ENCODE measurements at places on chromosomes 4 and X.

- no peak overlapping the region for H3K4me3 ChIP-seq
- no peaks in the 10 kb centered on the region for H3K27me3 ChIP-seq
- DNase-seq = no peak
- no peak overlapping the region for H3K27ac ChIP-seq
- no peaks in the 10 kb centered on the region for H3K4me1 ChIP-seq
- H3K36me3 ChIP-seq = no peaks in the 10 kb centered on the region
Measured at GRCh38 chrX:70043685-70044084, 6.1 kb downstream of the AWAT2 start.

DNA sequence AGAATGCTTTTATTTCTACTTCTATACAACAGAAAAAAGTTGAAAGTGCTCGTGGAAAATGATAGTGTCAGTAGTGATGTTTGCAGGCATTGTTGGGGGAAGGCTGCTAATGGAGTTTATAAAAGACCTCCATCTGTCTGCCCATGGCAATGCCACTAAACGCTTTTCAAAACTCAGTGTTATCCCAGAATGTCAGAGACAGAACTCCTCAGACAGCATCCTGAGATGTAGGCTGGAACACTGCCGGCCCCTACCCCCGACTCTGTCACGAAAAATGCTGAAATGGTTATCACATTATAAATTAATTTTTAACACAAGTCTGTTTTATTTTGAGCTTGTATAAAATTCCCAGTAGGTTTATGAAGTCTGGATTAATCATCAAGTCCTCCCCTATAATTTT is 128.9 kb downstream of the HS3ST1 start:
- H3K4me1 ChIP-seq = no peaks in the 10 kb centered on the region
- no peaks in the 10 kb centered on the region for H3K36me3 ChIP-seq
- no peaks in the 10 kb centered on the region for H3K27me3 ChIP-seq
- no peak overlapping the region for H3K4me3 ChIP-seq
- H3K27ac ChIP-seq = no peak overlapping the region
- DNase-seq = no peak

- H3K4me3 ChIP-seq = no peak overlapping the region
- no peak overlapping the region for H3K27ac ChIP-seq
- no peak for DNase-seq
Measured at GRCh38 chrX:39206399-39207145, 405.3 kb downstream of the MID1IP1 start.

GRCh38 chrX:109626637-109627036 is 1.7 kb upstream of the KCNE5 start:
- no peak for DNase-seq
- H3K4me3 ChIP-seq = no peak overlapping the region
- H3K4me1 ChIP-seq = no peaks in the 10 kb centered on the region
- no peaks in the 10 kb centered on the region for H3K27me3 ChIP-seq
- H3K27ac ChIP-seq = no peak overlapping the region

GRCh38 chr4:183959319-183960045 is 54.4 kb downstream of the STOX2 start:
- H3K36me3 ChIP-seq = no peaks in the 10 kb centered on the region
- H3K4me3 ChIP-seq = peak overlapping the region; percentile 54
- no peak for DNase-seq

DNA sequence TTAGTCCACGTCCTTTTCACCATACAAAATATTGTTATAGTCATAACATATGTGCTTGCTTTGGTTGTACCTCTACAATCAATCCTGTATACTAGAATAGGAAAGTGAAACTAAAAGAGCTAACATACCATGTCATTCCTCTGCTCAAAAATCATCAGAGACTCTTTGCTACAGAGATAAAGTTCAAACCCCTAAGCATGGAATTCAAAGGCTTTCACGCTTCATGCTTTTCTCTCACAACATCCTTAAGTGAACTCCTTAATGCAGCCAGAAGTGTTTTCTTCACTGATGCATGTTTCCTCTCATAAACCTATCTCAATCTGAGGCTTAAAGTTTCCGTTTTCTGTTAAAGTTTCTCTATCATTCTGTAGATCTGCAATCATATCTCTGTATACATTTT is 744.6 kb upstream of the IGFBP7 start:
- DNase-seq = no peak
- no peak overlapping the region for H3K4me3 ChIP-seq
- no peaks in the 10 kb centered on the region for H3K4me1 ChIP-seq

DNA sequence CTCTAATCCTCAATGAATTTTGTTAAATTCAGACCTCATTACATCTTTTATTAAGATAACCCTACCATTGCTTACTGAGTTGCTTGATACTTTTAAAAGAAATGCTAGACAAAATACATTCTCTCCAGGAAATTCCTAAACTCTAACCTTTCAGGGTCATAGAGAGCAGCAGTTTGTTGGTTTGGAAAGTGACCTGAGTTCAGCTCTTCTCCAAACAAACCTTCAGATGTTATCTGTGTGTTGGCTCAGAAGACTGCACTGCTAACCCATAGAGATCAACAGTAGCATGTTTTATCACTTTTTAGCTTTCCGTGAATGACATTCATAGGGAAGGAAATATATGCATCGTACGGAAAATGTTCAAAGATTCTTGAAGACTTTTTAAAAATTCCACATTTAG is 101.8 kb upstream of the VEGFC start:
- no peak for DNase-seq
- H3K27ac ChIP-seq = no peak overlapping the region
- no peaks in the 10 kb centered on the region for H3K36me3 ChIP-seq
- H3K27me3 ChIP-seq = no peaks in the 10 kb centered on the region
- H3K4me3 ChIP-seq = no peak overlapping the region

DNA sequence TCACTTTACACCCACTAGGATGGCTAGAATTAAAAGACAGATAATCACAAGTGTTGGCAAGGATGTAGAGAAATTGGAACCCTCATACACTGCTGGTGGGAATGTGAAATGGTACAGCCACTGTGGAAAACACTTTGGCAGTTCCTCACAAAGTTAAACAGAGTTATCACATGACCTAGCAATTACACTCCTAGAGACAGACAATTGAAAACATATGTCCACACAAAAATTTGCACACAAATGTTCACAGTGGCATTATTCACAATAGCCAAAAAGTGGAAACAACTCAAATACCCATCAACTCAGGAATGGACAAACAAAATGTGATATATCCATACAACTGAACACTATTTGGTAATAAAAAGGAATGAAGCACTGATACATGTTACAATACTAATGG is 5.7 kb downstream of the ZNF280C start:
- peaks cover 5% of the 10 kb centered on the region for H3K4me1 ChIP-seq
- no peaks in the 10 kb centered on the region for H3K36me3 ChIP-seq
- no peaks in the 10 kb centered on the region for H3K27me3 ChIP-seq
- DNase-seq = no peak

DNA sequence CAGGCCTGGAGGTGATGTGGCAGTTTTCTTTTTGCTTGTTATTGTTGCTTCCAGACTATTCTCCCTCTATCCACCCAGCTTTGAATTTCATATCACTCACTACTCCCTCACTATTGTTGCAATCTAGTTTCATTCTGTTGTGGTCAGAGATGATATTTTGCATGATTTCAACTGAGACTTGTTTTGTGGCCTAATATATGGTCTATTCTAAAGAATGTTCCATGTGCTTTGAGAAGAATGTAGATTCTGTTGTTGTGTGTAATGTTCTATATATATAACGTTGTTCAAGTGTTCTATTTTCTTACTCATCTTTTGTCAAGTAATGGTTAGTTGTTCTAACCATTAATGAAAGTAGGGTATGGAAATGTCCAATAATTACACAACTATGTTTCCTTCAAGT is 59.0 kb downstream of the THOC2 start:
- no peaks in the 10 kb centered on the region for H3K27me3 ChIP-seq
- no peak for DNase-seq
- H3K4me3 ChIP-seq = no peak overlapping the region
- no peaks in the 10 kb centered on the region for H3K4me1 ChIP-seq

- no peaks in the 10 kb centered on the region for H3K36me3 ChIP-seq
- no peak for DNase-seq
- H3K4me1 ChIP-seq = no peaks in the 10 kb centered on the region
- no peak overlapping the region for H3K4me3 ChIP-seq
- H3K27ac ChIP-seq = no peak overlapping the region
Measured at GRCh38 chrX:69027181-69028005, 137.9 kb downstream of the PJA1 start.

GRCh38 chr4:6926681-6927478 is 17.3 kb downstream of the TBC1D14 start:
- DNase-seq = no peak
- no peaks in the 10 kb centered on the region for H3K27me3 ChIP-seq
- no peaks in the 10 kb centered on the region for H3K36me3 ChIP-seq
